Aorta (tissue), 5 donors: ENCODE measurements at places on chromosomes 6 and 20. TPM values are rescaled to one million over a fixed set of nuclear protein-coding genes. Genes with fewer than 3 reads are reported as not detected.

CTCFL gene
- total RNA-seq: not detected

GRCh38 chr6:117463762-117464665 is 18.5 kb upstream of the DCBLD1 start:
- DNase-seq: no peak

DNA sequence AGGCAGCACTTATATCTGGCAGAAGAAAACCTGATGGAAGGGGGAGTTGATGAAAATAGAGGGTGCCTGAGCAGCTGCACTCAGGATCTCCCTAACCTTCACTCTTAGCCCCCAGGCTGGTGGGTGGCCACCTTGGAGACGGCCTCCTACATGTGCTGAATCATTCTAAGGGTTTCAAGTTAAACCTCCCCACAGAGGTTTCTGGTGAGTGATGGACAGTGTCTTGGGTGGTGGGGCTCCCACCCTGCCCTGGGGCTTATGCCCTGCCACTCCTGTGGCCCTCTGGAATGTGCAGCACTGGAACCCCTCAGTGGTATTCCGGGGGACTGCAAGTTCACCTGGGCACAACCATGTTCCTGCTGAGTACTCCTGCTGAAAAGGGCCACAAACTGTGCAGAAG is 357.2 kb downstream of the CD83 start:
- no peak for DNase-seq

DNA sequence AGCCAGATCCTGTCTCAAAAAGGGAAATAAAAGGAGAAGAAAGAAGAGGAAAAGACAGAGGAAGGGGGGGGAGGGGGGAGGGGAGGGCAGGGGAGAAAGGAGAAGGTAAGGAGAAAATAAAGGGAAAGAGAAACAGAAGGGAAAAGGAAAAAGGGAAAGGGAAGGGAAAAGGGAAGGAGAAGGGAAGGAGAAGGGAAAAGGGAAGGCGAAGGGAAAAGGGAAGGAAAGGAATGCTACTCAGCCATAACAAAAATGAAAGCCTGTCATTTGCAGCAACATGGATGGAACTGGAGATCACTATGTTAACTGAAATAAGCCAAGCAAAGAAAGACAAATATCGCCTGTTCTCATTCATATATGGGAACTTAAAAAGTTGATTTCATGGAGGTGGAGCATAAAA is 22.3 kb downstream of the RBM24 start:
- DNase-seq: no peak

- no peak for DNase-seq
These were observed 28.2 kb downstream of the ZNF337 start for GRCh38 chr20:25668446-25668845.

GRCh38 chr20:7199861-7200260 is 432.4 kb downstream of the BMP2 start:
- no peak for DNase-seq

- DNase-seq: no peak
These were observed 57.3 kb downstream of the PHACTR3 start for GRCh38 chr20:59661621-59662020.

DNA sequence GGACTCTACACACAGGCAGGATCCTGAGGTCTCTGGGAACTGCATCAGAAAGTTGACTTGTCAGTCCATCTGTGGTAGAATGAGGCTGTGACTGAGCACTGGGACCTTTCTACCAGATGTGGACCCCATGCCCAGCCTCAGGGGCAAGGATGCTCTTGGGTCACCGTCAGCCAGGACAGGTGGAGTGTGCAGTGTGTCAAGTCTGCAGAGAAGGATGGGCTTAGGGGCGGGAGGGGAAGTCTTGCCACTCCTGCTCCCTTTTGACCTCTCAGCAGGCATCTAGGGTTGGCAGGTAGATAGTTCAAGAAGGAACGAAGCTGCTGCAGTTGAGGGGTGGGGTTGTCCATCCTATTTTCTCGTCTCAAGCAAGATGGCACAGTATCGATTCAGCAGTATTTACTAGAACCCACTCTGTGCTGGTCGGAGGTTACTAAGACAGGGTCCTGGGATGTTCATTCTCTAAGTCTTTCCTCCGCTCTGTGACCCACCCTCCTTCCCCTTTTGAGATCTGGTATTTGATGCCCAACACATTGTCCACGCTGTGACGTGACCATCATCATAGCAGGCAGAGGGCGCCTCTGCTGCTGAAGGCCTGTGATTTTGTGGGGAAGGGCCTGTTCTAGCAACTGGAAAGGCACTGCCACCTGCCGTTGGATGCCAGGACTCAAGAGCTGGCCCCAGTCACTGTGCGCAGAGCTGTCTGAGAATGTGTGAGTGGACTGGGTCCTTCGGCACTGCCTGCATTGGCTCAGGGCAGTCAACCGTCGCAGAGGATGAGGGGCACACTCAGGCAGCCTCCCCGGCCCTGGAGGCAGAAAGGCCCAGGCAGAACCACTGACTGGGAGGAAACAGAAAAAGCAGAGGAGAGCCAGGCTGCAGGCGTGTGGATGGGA is 23.2 kb downstream of the RBCK1 start:
- no peak for DNase-seq

- DNase-seq: no peak
These were observed 38.0 kb downstream of the SESN1 start for GRCh38 chr6:109056661-109057060.

- no peak for DNase-seq
These were observed 143.4 kb upstream of the HMGN3 start for GRCh38 chr6:79377888-79378348.

DNA sequence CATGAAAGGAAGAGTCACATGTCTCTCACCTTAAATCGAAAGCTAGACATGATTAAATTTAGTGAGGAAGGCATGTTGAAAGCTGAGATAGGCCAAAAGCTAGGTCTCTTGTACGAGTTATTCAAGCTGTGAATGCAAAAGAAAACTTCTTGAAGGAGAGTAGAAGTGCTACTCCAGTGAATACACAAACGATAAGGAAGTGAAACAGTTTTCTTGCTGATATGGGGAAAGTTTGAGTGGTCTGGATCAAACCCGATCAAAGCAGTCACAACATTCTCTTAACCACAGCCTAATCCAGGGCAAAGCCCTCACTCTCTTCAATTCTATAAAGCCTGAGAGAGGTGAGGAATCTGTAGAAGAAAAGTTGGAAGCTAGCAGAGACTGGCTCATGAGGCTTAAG is 1.9 kb upstream of the TPD52L1 start:
- DNase-seq: no peak

FAM184A gene
- total RNA-seq: 4.8 TPM

DNA sequence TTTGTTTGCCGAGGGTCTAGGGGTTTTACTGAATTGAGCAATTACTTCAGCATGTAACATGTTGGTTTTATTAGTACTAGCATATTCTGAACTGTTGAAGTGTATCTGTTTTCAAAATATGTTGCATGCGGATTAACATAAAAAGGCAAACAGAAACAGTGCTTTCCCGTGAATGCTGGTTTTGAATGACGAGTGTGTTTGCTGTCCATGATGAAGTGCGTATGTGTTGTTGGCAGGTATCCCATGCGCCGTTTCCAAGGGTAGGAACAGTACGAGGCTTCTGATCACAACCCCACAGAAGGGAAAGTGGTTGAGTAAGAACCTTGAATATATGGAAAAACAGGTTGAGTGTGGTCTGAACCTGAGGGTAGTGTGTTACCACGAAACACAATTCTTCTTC is 232.9 kb downstream of the SAMD5 start:
- no peak for DNase-seq

- DNase-seq: no peak
These were observed 1.4 kb upstream of the SNPH start for GRCh38 chr20:1264727-1265126.

DNA sequence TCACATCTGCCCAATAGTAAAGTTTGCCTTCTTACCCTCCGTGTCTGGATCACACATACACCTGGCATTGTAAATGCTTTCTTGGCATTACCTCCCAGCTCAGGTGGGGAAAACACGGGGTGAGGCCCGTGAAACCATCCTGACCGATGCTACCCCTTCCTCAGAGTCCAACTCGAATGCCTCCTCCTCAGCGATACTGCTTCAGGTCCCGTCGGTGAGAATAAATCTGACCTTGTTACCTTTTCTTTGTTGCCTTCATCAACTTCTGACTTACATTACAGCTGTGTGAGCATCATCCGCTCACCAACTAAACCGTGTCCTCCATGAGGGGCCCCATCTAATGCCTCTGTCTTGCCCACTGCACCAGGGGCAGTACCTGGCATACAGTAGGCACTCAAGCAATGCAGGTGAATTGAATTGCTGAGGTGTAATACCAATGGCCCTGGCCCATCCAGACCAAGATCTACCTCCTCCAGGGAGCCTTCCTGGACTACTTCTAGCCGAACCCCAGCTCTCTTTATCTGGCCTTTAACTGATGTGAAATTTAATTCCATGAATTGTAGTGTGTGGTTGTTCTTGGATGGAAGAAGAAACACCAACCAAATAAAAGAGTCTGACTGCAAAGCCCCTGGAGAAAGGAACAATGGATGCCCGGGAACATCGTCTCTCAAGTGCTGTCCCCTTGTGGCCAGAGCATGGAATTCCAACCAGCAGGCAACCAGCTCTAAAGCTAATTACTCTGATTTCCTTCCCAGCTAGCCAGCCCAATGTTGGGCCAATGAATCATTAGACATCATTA is 141.5 kb downstream of the ANKRD60 start:
- DNase-seq: no peak

DNA sequence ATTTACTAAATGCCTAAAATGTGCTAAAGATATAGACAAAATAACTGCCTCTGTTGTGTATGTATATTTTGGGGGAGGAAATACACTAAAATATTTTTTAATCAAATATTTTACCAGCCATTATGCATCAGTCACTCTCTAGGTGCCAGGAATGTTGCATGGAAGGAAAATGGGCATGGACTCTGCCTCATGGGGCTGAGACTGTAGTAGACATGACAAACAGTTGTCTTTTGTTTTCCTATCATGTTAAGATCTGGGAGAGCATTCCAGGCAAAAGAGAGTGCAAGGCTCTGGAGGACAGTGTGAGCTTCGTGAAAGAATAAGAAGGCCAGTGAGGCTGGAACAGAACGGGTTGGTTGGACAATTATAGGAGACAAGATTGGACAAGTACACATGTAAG is 26.5 kb downstream of the HLA-DOB start:
- no peak for DNase-seq

DNA sequence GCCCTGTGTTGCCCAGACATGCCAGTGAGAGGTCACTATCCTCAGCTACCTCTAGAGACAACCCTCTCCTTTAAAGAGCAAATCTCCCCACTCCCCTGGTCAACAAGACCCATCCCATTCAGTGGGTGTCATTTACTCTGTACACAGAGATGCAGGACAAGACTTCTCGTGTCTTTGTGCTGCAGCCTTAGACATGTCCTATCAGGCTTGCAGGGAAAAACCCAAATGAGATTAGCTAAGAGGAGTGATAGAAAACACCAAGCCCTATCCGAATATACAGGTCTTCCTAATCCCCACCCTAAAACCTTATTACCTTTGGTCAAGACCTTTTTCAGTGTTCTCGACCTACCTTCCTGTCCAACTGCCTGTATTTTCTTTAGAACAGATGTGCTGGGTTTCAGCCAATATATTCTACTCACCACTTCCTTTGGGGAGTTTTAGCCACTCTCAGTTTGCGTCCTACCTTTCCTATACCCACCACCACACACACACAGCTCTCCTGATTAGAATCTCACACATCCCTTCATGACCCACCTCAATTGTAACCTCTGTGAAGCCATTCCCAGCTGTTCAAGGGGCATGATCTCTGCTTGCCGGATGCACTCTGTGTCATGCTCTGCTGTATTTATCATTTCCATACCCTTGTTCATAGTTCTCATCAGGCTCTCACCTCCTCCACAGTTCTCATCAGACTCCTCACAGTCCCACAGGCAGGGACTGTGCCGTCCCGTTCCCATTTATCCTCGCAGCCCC is 39.7 kb downstream of the TRAM2 start:
- no peak for DNase-seq

GRCh38 chr6:99026135-99026534 is 78.4 kb upstream of the FBXL4 start:
- DNase-seq: no peak

GRCh38 chr20:21918398-21918797 is 212.9 kb downstream of the PAX1 start:
- no peak for DNase-seq

DNA sequence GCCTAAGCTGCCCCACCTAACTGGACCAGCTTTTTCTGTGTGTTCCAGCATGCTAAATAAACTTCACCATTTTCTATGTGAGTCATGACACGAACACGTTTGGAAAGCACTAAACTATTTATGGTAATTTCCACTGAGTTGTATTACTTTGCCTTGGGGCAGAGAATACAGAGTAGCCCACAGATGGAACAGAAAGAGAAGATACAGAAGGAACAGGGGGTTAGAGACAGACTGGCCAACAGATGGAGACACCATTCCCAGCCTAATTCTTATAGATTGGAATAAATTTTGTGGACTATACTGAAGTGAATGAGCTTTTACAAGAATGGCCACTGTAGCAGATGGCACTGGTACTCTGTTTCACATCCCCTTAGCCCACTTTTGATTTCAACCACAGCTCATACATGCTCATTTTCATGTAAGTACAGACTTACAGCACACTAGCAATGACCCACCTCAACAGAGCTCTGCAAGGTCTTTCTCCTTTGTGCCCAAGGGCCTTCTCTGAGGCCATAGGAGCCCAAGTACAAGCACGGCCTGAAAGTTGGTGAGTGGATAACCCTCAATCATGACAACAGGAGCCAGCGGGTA is 13.1 kb upstream of the NT5DC1 start:
- DNase-seq: no peak

- DNase-seq: no peak
These were observed 10.7 kb upstream of the SLC17A1 start for GRCh38 chr6:25842526-25842925.

DNA sequence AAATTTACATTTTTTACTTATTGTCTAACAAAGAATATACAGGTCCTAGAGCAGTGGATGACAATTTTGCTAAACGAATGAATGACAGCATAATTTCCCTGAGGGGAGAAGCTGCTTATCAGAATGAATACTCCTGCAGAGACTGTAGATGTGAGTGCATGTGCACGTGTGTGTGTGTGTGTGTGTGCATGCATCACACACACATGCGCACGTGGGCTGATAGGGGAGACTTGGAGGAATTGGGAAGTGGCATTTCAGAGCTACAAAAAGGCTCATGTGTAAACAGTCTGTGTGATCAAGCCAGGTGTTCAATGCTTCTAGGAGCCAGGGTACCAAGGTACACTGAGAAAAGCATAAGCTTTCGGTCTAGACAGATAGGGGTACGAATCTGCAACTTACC is 93.5 kb upstream of the SASH1 start:
- DNase-seq: no peak

DNA sequence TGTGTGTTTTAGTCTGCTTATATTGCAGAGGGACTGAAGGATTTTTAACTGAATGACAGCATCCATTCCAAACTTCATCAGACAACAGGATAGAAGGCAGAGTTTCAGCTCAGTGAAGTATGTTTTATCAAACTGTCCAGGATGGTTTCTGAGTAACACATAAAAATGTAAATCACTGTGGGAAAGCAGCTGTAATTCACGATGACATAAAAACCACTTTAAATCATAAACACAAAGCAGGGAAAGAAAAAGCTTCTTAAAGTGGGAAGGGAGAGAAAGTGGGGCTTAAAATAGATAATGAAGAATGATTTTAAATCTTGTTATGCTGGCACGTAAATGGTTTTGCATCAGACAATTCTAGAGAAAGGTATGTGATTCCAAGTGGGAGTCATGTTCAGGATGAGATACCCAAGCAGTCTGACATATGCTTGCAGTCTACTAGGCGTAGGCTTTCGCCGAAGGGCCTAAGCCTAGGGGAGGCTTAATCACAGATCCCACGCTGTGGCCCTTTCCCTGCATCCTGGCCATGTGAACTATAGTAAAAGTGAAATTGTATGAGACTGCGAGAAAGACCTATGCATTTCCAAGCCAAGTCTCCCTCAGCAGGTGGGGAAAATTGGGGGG is 610.6 kb downstream of the PRKN start:
- no peak for DNase-seq

GRCh38 chr6:90162648-90163387 is 133.8 kb downstream of the BACH2 start:
- DNase-seq: no peak
